ENCODE measurements at places on chromosomes 5 and 9. TPM values are rescaled to one million over a fixed set of nuclear protein-coding genes. Genes with fewer than 3 reads are reported as not detected.

Gene ANGPTL2
- total RNA-seq: 10.9 TPM

Gene SLCO6A1
- total RNA-seq: 0.92 TPM

Gene SLC46A2
- 0.72 TPM for total RNA-seq

Gene NTRK2
- total RNA-seq: 3.3 TPM

Gene ELOVL7
- 0.62 TPM for total RNA-seq

Gene MYOT
- 1.1 TPM for total RNA-seq

Gene PCDHGA3
- 0.05 TPM for total RNA-seq

Gene CNTLN
- 9.6 TPM for total RNA-seq

Gene FUBP3
- 51.7 TPM for total RNA-seq

Gene CARTPT
- total RNA-seq: not detected

Gene EFNA5
- 8.7 TPM for total RNA-seq

Gene CFAP77
- 0.38 TPM for total RNA-seq

Gene DAB2
- total RNA-seq: 1.7 TPM

Gene HCN1
- total RNA-seq: 0.58 TPM

Gene CARD9
- total RNA-seq: 1.8 TPM

Gene PCDHGC4
- total RNA-seq: 0.70 TPM

Gene AGXT2
- 0.33 TPM for total RNA-seq

Gene OR1J2
- total RNA-seq: not detected

Gene ANKRD33B
- 5.6 TPM for total RNA-seq
